Progenitor cell of endocrine pancreas (in vitro differentiated cells): ENCODE measurements at places on chromosomes 16 and 17. TPM values are rescaled to one million over a fixed set of nuclear protein-coding genes. Genes with fewer than 3 reads are reported as not detected.

ALOX15B gene
- not detected in 2 replicates for total RNA-seq

DHRS7C gene
- not detected in 2 replicates for total RNA-seq

- no peak for DNase-seq
Observed at GRCh38 chr16:61002479-61003204, 1033.6 kb downstream of the CDH8 start.

- DNase-seq = no peak
Observed at GRCh38 chr17:82354804-82355308, 4.2 kb upstream of the TEX19 start.

DNA sequence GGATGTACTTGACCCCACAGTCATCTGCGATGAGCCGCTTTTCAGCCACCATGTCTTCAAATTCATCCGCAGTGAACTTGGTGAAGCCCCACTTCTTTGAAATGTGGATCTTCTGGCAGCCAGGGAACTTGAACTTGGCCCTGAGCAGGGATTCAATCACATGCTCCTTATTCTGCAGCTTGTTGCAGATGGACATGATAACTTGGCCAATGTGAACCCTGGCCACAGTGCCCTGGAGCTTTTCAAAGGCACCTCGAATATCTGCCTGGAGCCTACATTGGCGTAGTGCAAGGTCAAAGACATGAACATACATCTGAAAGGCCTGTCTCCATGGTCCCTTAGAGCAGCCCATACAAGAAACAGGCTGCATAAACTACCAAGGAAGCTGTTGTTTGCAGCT, 1.8 kb upstream of the TENT4B start:
- no peak for DNase-seq
